ENCODE measurements at places on chromosomes 3 and 15.

GRCh38 chr3:172520301-172520831 is 2.9 kb downstream of the TNFSF10 start:
- no peak for DNase-seq

DNA sequence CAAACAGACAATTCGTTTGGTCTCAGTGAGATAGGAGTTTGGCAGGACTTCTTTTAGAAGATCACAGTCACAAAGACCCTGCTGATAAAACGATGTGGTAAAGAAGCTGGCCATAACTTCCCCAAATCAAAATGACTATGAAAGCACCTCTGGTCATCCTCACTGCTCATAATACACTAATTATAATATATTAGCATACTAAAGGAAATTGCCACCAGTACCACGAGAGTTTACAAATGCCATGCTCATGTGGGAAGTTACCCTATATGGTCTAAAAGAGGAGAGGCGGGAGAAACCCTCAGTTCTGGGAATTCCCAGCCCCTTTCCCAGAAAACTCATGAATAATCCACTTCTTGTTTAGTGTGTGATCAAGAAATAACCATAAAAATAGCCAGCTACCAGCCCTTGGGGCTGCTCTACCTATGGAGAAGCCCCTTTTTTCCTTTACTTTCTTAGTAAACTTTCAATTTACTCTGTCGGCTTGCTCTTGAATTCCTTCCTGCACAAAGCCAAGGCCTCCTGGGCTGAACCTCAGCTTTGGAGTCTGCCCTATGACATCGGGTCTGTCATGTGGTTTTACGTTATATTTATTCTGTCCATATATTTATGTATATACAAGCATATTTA is 115.8 kb upstream of the IGSF10 start:
- no peak for DNase-seq

DNA sequence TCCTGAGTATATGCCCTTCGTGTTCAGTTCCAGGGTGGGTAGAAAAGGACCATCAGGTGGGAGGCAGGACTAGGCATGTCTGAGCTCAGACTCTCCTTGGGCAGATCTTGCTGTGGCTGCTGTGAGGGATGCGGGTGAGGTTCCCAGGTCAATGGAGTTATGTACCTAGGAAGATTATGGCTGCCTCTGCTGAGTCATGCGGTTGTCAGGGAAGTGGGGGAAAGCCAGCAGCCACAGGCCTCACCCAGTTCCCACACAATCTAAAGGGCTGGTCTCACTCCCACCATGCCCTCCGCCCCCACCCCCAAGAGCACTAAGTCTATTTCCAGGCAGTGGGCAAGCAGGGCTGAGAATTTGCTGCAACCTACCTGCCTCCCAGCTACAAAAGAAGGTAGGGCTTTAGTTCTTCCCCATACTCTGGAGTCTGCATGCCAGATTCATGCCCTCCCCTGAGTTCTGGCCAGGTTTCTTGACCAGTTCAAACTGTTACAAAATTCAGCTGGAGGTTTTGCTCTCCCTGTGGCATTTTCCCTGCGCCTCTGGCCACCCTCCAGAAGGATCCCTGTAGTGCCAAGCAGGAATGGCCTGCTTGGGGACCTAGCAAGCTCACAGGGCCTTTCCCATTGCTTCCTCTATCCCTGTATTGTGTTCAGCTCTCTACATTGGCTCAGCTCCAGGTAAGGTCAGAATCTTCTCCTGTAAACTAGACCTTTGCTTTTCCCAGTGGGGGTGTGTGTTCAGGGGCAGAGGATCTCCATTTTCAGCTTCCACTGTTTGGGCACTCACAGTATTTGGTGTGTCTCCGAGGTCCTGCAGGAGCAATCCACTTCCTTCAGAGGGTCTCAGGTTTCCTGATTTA is 12.7 kb upstream of the TMCO5A start:
- DNase-seq, result no peak

- no peak for DNase-seq
These were observed 226.2 kb downstream of the PDCD6IP start for GRCh38 chr3:34024447-34025240.

- DNase-seq, result no peak
These were observed 181.7 kb downstream of the TPRG1 start for GRCh38 chr3:189353318-189353965.

GRCh38 chr3:176780766-176781165 is 416.5 kb downstream of the TBL1XR1 start:
- DNase-seq, result no peak

GRCh38 chr3:40845447-40845846 is 320.7 kb downstream of the ZNF621 start:
- no peak for DNase-seq

DNA sequence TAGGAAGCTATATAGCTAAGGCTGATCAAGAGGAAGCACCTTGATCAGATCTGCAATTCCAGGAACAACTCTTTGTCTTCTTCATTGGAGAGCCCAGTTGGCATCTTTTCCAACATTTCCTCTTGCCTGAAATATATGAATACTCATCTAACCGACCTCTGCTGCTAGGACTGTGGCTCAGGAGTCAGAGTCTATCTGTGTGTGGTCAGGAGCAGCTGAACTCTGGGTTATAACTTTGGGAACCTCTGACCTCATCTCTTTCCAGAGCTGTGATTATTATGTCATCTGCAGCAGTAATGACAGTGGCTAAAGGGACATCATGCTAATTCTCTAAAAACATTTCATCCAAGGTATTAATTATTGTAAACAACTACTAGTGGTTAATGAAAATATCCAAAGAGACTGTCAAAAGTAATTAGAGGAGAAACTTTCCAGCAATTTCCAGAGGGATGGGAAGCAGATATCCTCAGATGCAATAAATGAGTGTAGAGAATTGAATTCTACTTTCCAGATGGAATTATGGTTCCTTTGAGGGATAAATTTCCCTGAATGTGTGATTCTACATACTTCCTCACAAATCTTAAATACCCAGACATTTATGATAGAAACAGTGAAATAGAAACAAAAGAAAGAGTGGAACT is 11.5 kb upstream of the SPINK8 start:
- DNase-seq, result no peak

DNA sequence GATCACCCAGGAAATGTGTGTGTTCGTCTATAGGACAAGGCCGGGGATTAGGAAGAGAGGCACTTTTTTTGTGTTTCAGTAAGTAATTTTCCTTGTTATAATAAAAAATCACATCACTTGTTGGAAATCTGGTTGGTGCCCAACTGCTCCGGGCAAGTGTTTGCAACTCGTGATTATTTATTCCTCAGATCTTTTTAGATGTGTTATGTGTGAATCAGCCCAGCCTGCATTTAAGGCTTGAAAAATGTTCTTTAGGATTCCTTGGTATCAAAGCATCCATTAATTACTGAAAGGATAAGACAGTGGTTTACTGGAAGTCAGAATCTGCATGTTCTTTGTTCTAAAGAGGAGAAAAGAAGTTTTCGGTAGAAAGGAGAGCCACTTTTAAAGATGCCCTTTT is 345.6 kb downstream of the FEZF2 start:
- no peak for DNase-seq

- no peak for DNase-seq
These were observed 66.7 kb upstream of the OCA2 start for GRCh38 chr15:28165791-28166190.

- DNase-seq, result no peak
These were observed 17.7 kb downstream of the TM4SF18 start for GRCh38 chr3:149315694-149316093.

DNA sequence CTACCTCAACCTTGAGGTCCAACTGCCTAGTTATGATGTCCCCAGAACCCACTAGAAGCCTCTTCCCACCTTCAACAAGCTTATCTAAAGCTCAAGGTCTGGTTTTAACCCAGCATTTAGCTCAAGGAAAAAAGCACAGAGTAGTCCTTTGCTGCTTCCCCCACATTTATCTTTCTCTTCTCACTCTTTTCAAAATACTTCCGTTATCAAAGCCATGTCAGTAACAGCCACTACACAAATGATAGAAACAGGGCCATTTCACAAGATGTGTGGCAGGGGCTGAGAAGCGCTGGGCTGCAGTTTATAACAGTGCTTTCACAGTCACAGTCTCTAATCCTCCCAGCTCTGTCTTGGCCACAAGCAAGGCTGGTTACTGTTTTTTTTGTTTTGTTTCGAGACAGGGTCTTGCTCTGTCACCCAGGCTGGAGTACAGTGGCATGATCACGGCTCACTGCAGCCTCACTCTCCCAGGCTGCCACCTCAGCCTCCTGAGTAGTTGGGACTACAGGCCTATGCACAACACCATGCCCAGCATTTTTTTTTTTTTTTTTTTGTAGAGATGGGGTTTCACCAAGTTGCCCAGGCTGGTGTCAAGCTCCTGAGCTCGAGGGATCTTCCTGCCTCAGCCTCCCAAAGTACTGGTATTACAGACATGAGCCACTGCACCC is 218.8 kb downstream of the OSBPL10 start:
- no peak for DNase-seq

- no peak for DNase-seq
These were observed 380.8 kb upstream of the NDN start for GRCh38 chr15:24067733-24068501.

- no peak for DNase-seq
These were observed 173.6 kb upstream of the LRRFIP2 start for GRCh38 chr3:37347941-37348340.

- DNase-seq, result peak; percentile 73
These were observed 16.1 kb upstream of the SEMA4B start for GRCh38 chr15:90184786-90185704.

- no peak for DNase-seq
These were observed 36.4 kb upstream of the FSTL1 start for GRCh38 chr3:120487191-120487650.

DNA sequence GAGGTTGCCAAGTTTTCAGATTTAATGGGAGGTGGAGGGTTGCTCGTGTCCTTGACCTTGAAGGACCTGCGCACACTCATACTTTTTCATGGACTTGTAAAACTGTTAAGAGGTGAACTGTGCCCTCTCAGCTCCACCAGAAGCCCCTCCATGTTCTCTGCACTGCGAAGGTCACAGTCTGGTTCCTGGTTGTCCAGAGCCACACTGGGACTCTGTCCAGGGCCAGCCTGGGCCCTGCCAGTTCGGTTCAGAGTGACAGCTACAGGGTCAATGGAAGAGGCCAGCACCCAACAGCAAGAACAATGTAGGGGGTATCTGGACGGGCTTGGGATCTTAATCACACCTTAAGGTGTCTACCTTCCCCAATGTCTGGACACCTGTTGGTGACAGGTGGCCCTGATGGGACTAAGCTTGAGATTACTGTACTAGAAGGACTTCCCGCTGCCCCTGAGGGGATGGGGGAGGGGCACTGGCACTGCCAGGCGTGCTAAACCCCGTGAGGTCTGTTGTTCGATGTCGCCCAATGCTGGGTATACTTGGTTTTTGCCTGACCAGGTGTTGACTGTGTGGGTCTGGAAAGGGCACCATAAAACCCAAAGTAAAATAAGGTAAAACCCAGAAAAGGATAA is 34.7 kb downstream of the GRK7 start:
- DNase-seq, result no peak

Measured in cortex of kidney (tissue), 1 donor.